ENCODE measurements at places on chromosomes 4 and X. TPM values are rescaled to one million over a fixed set of nuclear protein-coding genes. Genes with fewer than 3 reads are reported as not detected.

DNA sequence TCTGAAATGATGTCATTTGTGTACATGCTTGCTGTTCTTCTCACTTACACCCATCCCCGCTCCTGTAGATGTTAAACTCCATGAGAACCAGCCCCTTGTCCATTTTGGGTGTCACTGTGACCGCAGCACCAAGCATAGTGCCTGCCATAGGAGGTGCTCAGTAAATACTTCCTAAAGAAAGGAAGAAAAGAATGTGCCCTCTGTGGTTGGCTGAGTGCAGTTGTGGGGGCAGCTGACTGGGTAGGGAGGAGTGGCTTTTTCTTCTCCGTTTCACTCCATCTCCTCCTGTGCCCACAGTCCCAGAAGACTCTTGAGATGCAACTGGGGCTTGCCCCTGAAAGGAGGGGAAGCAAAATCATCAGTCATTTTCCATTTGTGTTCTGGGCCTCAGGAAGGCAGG, 25.5 kb downstream of the PHEX start:
- H3K4me3 ChIP-seq: no peak overlapping the region
- H3K27me3 ChIP-seq: no peaks in the 10 kb centered on the region
- H3K36me3 ChIP-seq: peaks cover 1% of the 10 kb centered on the region
- H3K27ac ChIP-seq: peak overlapping the region; percentile 45
- peaks cover 41% of the 10 kb centered on the region for H3K4me1 ChIP-seq

- no peaks in the 10 kb centered on the region for H3K27me3 ChIP-seq
- no peak overlapping the region for H3K4me3 ChIP-seq
- peaks cover 9% of the 10 kb centered on the region for H3K4me1 ChIP-seq
- peaks cover 4% of the 10 kb centered on the region for H3K36me3 ChIP-seq
- no peak for DNase-seq
These were observed 21.3 kb downstream of the TXLNG start for GRCh38 chrX:16807548-16807947.

DNA sequence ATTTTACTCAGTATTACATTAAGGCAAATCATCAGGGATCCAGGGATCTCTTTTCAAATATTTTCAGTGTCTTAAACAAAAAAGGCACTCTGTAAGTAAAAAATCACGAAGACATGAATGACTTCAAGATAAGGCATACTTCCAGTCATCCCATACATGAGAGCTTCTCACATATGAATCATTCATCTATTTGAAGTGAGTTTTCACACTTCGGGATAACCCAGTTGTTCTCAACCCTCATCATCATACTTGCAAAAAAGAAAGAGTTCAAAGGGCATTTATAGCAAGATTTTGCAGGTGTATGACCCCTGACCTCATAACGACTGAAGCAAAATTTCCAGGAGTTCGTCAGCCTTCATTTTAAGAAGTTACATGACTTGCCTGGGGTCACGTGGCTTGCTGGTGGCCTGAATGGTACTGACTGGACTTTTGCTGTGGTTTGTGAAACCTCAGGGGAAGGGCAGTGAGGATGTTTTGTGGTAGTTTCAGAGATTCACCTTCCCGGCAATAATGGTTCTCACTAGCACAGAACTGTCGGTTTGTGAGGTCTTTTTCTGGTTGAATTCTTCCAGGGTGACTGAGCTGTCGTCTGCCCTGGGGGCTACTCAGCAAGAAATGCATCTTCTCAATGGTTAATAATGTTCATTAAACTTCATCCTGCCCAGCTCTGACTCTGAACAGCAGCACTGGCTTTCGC, 115.8 kb upstream of the SHISA3 start:
- peaks cover 9% of the 10 kb centered on the region for H3K27me3 ChIP-seq
- no peak overlapping the region for H3K27ac ChIP-seq
- H3K4me3 ChIP-seq: no peak overlapping the region
- DNase-seq: no peak

GRCh38 chr4:117515921-117516320, 430.5 kb upstream of the TRAM1L1 start:
- no peaks in the 10 kb centered on the region for H3K4me1 ChIP-seq
- DNase-seq: no peak
- no peak overlapping the region for H3K27ac ChIP-seq
- H3K4me3 ChIP-seq: no peak overlapping the region
- H3K36me3 ChIP-seq: no peaks in the 10 kb centered on the region
- no peaks in the 10 kb centered on the region for H3K27me3 ChIP-seq

GRCh38 chr4:124234771-124235170, 477.8 kb downstream of the ANKRD50 start:
- H3K4me3 ChIP-seq: no peak overlapping the region
- no peak overlapping the region for H3K27ac ChIP-seq
- no peaks in the 10 kb centered on the region for H3K36me3 ChIP-seq
- H3K4me1 ChIP-seq: no peaks in the 10 kb centered on the region

SMS gene
- 119 TPM for total RNA-seq
